ENCODE measurements at places on chromosomes 13 and 19.

DNA sequence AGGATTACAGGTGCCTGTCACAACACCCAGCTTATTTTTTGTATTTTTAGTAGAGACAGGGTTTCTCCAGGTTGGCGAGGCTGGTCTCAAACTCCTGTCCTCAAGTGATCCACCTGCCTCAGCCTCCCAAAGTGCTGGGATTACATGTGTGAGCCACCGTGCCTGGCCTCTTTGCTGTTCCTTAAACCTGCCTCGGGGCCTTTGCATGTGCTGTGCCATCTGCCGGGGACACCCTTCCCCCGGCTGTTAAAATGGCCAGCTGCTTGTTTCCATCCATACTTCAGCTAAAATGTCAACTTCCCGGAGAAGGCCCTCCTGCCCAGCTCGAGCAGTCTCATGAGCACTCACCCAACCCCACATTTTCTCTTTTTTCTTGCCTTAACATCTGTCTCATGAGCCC lies 19.1 kb upstream of the PDE4C start:
- no peak for DNase-seq

GRCh38 chr19:49129238-49129583 lies 9.9 kb downstream of the PPFIA3 start:
- DNase-seq = no peak

DNA sequence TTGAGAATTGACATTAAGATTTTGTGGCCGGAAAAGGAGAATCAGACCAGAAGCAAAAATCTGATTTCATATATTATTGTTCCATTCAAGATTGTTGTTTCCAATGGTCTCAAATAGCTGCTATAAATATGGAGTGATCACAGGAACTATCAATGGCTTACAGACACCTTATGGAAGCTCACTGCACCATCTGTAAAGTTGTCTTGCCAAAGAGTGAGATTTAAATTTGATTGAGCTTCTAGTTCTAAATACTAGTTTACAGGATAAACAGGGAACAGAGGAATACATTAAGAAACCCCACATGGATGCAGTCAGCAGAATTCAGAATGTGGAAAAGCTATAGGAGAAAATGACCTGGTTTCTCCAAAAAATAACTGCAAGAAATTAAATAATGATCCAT lies 47.0 kb upstream of the CALM3 start:
- no peak for DNase-seq

GRCh38 chr13:39020853-39021462 lies 16.9 kb downstream of the PROSER1 start:
- DNase-seq = no peak

DNA sequence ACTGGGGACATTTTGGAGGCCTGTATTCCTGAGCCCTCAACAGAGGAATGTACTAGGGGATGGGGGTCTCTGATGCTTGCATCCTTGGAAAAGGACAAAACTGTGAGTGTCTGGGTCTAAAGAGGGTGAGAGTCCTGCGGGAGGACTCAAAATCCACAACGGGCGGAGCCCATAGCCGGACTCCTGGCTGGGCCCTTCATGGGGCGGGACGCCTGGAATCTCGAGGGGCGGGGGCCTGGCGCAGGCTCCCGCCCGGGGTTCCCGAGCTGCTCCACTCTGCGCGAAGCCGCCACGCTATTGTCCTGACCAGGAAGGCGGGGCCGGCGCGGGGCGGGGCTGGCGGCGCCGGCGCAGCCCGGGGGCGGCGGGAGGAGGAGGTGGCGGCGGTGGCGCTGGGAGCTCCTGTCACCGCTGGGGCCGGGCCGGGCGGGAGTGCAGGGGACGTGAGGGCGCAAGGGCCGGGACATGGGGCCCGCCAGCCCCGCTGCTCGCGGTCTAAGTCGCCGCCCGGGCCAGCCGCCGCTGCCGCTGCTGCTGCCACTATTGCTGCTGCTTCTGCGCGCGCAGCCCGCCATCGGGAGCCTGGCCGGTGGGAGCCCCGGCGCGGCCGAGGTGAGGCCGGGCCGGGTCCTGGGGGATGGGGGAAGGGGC lies at the start of gene APLP1:
TSS of gene APLP1 (plus strand) at position 403 of the 651 bp plus-strand sequence. CDS start at position 466, 63 bp downstream.
- DNase-seq = peak; percentile 67

GRCh38 chr19:1503089-1503924 lies 9.5 kb downstream of the ADAMTSL5 start:
- DNase-seq = no peak

DNA sequence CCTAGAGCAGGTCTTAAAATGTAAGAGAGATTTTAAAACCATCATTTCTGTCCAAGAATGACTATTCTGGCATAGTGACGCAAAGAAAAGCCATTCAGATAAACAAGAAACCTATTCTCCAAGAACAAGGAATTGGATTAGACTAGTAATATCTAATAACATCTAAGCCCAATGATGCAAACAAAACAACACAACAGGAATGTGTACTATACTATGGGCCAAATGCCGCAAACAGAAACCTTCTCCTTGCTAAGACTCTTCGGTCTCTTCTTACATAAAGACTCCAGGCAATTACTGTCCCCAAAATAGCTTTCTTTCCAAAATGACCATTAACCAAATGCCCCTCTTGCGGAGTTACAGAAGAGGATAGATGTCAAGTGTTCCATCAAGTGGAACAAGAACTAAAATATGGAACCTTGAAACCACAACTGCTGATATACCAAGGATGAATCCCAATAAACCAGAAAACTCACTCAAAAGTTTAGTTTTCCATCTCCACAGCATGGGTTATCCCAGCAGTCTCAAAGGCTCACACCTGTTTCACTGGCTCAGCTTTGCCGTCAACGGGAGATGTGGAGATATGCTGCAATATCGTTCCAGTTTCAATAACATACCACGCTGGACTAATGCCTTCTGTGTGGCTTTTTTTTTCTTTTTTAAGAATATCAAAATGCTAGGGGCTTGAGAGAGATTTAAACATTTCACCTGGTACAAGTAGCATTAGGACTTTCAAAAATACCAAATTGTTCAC lies 76.2 kb downstream of the FOXO1 start:
- no peak for DNase-seq

- DNase-seq = no peak
These were observed 843 bp downstream of the MEX3D start for GRCh38 chr19:1567116-1567847.

- no peak for DNase-seq
These were observed 23.9 kb downstream of the DHRS12 start for GRCh38 chr13:51780099-51780498.

GRCh38 chr13:84417416-84417815 lies 535.1 kb upstream of the SLITRK1 start:
- no peak for DNase-seq

DNA sequence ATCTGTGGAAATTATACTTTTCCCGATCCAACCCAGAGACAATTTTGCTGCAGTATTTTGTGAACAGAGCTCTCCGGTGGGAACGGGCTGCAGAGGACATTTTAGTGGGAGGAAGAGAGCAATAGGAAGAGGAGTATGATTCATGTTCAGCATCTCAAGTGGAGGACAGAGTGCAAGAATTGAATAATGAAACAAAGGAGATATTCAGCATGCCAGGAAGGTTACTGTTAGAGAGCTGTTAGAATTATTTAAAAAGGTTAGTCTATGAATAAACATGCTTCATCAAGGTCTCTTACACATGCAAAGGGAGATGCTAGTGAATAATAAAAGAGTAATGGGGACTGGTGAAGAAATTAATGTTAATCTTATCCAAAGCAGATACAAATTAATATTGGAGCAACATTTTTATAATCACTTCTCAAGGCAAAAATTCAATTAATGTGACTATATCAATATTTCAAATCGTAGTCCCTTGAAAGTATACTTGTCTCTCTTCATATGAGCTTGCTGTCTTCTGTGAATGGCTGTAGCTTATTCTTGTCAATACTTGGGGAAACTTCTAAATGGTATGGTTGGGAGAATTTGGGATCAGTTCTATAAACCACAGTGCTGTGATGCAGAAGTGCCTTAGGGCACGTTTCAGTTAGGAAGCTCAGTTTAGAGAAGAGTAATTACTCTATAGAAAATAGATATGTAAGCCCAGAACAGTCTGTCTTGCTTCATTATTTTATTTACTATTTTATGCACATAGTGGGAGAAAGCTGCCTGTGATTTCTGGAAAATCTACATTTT lies 1165.8 kb downstream of the OLFM4 start:
- DNase-seq = no peak

DNA sequence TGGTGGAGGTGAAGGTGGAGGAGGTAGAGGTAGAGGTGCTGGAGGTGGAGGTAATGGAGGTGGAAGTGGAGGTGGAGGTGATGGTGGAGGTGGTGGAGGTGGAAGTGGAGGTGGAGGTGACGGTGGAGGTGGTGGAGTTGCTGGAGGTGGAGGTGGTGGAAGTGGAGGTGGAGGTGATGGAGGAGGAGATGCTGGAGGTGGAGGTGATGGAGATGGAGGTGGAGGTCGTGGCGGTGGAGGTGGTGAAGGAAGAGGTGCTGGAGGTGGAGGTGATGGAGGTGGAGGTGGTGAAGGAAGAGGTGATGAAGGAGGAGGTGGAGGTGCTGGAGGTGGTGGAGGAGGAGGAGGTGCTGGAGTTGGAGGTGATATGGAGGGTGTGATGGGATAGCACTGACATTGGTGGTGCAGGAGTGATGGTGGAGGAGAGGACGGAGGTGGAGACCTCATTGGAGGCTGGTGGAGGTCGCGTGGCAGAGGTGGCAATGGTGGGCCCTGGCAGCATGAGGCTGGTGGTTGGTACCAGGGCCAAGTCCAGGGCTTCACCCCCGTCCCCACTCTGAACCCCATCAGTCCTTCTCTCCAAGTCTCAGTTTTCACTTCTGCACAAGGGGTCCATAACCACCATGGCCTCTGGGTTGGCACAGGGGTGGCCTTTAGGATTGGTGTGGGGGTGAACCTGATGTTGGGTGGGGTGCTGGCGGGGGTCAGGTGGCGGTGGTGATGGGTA lies 15.8 kb downstream of the ONECUT3 start:
- no peak for DNase-seq

- no peak for DNase-seq
These were observed 135.8 kb upstream of the KLF12 start for GRCh38 chr13:74270018-74270417.

- DNase-seq = peak; percentile 29
These were observed 87.6 kb downstream of the IRS2 start for GRCh38 chr13:109698779-109699178.

DNA sequence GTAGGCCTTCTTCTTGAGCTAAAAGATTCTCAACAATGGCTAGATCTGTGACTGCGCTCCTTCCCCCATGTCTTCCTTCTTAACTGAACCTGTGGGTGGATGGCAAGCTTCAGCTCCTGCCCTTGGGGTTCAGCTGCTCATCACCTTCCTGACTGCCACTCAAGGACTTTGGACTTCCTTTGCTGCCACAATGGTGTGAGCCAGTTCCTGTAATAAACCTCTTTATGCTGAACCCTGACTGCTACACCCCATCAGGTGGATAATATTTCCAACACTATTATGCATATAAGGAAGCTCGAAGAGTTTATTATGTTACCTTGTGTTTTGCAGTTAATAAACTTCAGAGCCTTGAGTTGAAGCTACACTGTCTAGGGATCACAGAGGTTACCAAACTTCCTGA lies 208.9 kb upstream of the SLC10A2 start:
- no peak for DNase-seq

GRCh38 chr19:35107545-35107944 lies 8.1 kb upstream of the FXYD3 start:
- DNase-seq = no peak

DNA sequence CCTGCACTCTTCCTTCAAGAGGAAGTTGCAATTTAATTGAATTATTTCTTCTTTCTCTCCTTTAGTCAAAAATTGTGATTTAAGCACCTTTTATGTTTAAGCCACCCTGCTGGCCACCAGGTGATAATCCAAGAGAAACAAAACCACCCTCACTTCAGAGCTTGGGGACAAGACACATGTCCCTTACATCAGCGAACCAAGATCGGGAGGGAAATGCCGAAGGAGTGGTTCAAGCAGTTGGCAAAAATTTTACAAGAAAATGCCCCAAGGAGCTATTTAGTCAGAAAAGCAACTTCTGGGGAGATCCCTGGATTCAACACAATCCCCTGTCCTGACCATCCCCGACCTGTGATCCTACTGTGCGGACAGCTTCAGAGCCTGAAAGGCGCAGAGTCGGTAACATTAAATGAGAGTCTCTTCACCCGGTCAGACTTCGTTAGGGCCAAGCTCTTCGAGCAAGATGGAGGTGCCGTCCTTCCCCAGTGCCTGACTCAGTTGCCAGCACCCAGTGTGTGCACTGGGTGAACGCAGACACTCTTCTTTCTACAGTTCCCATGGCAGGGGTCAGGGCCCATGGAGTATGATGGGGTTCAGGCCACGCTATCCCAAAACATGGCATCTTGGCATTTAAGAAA lies 78.6 kb upstream of the TM9SF2 start:
- DNase-seq = no peak

DNA sequence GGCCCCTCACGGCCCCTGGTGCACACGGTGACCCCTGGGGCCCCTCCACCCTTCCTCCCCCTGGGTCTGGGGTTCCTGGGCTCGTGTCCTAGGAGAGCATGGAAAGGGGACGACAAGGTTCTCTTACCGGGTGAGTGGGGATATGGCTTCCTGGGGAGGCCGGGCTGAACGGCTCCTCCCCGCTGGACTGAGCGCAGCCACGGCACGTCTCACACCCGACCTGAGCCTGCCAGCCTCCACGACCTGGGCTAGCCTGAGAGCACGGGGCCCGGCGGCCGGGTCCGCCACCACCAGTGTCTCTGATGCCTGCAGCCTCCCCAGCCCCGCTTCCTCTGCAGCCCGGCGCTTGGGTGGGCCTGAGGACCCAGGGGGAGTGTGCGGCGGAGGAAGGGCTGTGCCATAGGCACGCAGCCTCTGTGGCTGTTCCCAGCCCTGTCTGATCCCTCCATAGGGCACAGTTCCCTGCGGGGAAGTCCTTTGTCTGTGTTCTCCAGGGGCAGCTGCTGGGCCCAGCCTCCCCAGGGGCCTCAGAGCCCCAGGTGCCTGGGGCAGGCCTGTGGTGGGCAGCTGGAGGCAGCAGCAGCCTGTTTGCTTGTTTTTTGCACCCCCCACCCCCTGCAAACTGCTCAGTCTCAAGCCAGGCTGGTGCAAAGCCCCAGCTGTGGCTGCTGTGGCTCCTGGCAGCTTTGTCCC lies 15.0 kb downstream of the PLIN4 start:
- DNase-seq = no peak

DNA sequence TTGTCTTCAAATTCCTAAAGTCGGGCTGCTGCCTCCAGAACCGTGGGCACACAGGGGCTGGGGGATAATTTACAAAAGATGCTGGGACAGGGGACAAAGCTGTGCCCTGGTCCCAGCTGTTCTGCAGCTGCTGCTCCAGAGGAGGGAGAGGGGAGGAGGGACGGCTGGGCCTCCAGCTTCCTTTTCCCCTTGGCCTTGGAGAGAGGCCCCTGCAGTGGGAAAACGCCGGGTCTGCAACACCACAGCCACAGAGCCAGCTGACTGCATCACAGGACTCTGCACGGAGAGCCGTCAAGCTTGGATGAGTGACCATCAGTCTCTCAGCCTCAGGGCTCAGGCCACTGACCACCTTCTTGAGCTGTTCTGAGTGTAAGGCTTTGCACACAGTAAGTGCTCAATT lies 6.1 kb downstream of the DOCK6 start:
- no peak for DNase-seq

- DNase-seq = no peak
These were observed 1.7 kb downstream of the PNMA8A start for GRCh38 chr19:46469541-46470185.
